ENCODE measurements at places on chromosomes 16 and 17. TPM values are rescaled to one million over a fixed set of nuclear protein-coding genes. Genes with fewer than 3 reads are reported as not detected.

ASPHD1 gene
- total RNA-seq: 12.5 TPM

CSH1 gene
- total RNA-seq: not detected

SPATA22 gene
- not detected for total RNA-seq

NPIPA2 gene
- not detected for total RNA-seq

SEPTIN1 gene
- 0.59 TPM for total RNA-seq

ITGAL gene
- total RNA-seq: 0.89 TPM

ZG16 gene
- not detected for total RNA-seq

TCAP gene
- total RNA-seq: 0.30 TPM

ZNF624 gene
- 4.4 TPM for total RNA-seq

SCARF1 gene
- total RNA-seq: 0.59 TPM

CCR7 gene
- total RNA-seq: not detected

FAM171A2 gene
- total RNA-seq: 3.4 TPM

TLE7 gene
- total RNA-seq: not detected

TMEM238L gene
- total RNA-seq: not detected

NAA38 gene
- total RNA-seq: 25.0 TPM

DHRS7C gene
- not detected for total RNA-seq

WIPF2 gene
- 11.8 TPM for total RNA-seq

CASKIN1 gene
- total RNA-seq: 0.30 TPM

TMEM235 gene
- total RNA-seq: not detected

PMFBP1 gene
- total RNA-seq: 0.46 TPM

KRT20 gene
- total RNA-seq: not detected

GAS2L2 gene
- total RNA-seq: not detected

CCDC78 gene
- 2.1 TPM for total RNA-seq

Measured in smooth muscle cell of the umbilical artery (primary cell).